ENCODE measurements at places on chromosomes 16 and 17. TPM values are rescaled to one million over a fixed set of nuclear protein-coding genes. Genes with fewer than 3 reads are reported as not detected.
A peak's percentile ranks its signal among the peaks of the same experiment; 100 is the strongest.

- no peaks in the 10 kb centered on the region for H3K4me1 ChIP-seq
- no peak for DNase-seq
- H3K4me3 ChIP-seq = no peak overlapping the region
- no peaks in the 10 kb centered on the region for H3K36me3 ChIP-seq
- no peaks in the 10 kb centered on the region for H3K27me3 ChIP-seq
Observed at GRCh38 chr16:5649762-5650743, 552.5 kb upstream of the EEF2KMT start.

- H3K27me3 ChIP-seq = no peaks in the 10 kb centered on the region
- H3K4me3 ChIP-seq = no peak overlapping the region
- H3K4me1 ChIP-seq = no peaks in the 10 kb centered on the region
- no peaks in the 10 kb centered on the region for H3K36me3 ChIP-seq
Observed at GRCh38 chr16:754656-755055, 5.9 kb upstream of the MSLN start.

DNA sequence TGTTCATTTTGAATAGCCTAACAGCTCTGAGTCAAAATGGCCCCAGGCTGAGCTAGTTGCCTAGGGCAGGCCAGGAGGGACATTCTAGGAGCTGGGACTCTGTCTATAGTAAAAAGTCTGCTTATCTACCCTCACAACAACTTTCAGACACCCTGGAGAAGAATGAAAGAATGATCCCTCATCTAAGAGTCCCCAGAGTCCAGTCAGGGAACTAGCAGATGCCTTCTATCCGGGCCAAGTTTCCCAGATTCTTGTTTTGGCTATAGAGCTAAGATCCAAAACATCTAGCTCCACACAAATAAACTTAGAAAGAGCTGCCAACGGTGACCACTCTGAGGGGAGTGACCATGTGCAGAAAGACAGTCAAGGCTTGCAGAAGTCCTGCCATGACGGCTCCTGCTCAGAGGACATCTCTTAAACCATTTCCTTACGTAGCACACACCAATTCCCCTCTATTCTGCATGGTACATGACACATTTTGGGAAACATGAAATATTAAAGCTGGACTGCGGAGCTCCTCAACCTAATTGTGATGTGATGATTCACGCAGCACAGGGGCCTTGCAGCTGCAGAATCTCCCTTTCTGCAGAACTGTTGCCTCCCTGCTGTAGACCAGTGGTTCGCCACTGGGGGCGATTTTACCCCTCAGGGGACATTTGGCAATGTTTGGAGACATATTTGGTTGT lies 24.2 kb downstream of the FAM20A start:
- H3K4me3 ChIP-seq = no peak overlapping the region
- DNase-seq = no peak
- peak overlapping the region; percentile 20 for H3K27ac ChIP-seq
- H3K36me3 ChIP-seq = no peaks in the 10 kb centered on the region

Gene LONP2
- total RNA-seq = 48.9 TPM

- no peak within 1 kb of the TSS for H3K27ac ChIP-seq
- no peak for DNase-seq
- no peaks in the 10 kb centered on the region for H3K27me3 ChIP-seq
- H3K4me3 ChIP-seq = no peak within 1 kb of the TSS
- no peaks in the 10 kb centered on the region for H3K4me1 ChIP-seq
- H3K36me3 ChIP-seq = no peaks in the 10 kb centered on the region
Observed at GRCh38 chr17:10657148-10657547, at the start of gene MYH3. Gene MYH3, minus strand, starts transcription at chr17:10657309. Its CDS starts 2,245 bp downstream, at chr17:10655064.

GRCh38 chr16:2473999-2474876 lies 689 bp upstream of the TBC1D24 start:
- no peaks in the 10 kb centered on the region for H3K36me3 ChIP-seq
- H3K27me3 ChIP-seq = peaks cover 6% of the 10 kb centered on the region
- H3K27ac ChIP-seq = peak overlapping the region; percentile 97
- no peaks in the 10 kb centered on the region for H3K4me1 ChIP-seq
- H3K4me3 ChIP-seq = peak overlapping the region; percentile 82

Gene CORO6
- total RNA-seq = 65.0 TPM

DNA sequence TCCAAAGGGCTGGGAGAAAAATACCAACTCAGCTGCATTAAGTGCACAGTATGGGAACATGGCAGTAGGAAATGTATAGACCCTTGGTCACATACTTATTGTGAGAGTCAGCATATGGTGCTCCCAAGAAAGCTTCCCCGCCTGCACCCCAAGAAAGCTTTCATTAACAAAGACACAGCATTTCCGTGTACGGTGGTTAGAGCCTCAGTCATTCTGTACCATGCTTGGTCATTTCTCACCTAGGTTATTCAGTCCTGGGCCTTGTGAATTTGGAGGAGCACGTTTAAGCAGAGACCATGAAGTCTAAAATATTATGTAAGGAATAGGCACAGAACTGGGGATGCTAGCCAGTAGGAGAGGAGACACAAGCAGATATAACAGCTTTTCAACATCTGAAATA lies 56.1 kb downstream of the ESRP2 start:
- no peak overlapping the region for H3K4me3 ChIP-seq
- no peaks in the 10 kb centered on the region for H3K27me3 ChIP-seq
- no peak overlapping the region for H3K27ac ChIP-seq
- H3K36me3 ChIP-seq = peaks cover 40% of the 10 kb centered on the region
- H3K4me1 ChIP-seq = no peaks in the 10 kb centered on the region

DNA sequence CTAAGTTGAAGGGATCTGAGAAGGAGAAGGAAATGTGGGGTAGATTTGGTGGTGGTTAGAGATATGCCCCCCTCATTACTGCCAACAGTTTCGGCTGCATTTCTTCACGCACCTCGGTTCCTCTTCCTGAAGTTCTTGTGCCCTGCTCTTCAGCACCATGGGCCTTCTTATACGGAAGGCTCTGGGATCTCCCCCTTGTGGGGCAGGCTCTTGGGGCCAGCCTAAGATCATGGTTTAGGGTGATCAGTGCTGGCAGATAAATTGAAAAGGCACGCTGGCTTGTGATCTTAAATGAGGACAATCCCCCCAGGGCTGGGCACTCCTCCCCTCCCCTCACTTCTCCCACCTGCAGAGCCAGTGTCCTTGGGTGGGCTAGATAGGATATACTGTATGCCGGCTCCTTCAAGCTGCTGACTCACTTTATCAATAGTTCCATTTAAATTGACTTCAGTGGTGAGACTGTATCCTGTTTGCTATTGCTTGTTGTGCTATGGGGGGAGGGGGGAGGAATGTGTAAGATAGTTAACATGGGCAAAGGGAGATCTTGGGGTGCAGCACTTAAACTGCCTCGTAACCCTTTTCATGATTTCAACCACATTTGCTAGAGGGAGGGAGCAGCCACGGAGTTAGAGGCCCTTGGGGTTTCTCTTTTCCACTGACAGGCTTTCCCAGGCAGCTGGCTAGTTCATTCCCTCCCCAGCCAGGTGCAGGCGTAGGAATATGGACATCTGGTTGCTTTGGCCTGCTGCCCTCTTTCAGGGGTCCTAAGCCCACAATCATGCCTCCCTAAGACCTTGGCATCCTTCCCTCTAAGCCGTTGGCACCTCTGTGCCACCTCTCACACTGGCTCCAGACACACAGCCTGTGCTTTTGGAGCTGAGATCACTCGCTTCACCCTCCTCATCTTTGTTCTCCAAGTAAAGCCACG lies 28.3 kb downstream of the STH start:
- no peaks in the 10 kb centered on the region for H3K27me3 ChIP-seq
- no peaks in the 10 kb centered on the region for H3K4me1 ChIP-seq
- no peak overlapping the region for H3K4me3 ChIP-seq

DNA sequence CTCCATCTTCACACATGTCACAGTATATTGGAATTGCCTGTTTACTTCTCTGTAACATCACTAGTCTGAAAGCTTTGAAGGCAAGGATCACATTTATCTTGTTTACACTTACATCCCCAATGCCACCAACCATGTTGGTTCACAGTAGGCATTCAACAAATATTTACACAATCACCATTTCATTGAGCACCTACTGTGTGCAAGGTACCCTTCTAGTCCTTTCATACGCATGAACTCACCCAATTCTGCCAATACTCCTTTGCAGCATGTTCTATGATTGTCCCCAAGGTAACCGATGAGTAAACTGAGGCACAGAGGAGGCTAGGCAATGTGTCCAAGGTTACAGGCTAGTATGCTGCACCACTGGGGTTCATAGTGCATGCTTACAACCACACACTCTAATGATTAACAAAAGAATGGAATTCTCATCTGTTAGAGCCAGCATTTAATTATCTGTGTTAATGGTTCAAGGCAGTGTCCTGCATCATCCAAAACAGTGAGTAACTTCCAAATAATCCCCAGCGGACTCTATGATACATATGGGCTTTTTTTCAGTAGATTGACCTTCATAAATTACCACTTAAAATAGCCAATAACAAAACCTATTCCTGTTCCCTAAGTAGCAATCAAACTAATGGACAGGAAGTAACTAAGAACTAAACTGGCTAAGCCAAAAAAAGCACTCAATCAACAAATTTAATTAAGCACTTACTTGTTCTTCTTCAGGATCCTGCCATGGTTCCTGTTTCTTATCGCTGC lies 364.5 kb upstream of the XYLT1 start:
- H3K27me3 ChIP-seq = no peaks in the 10 kb centered on the region
- no peak overlapping the region for H3K27ac ChIP-seq
- H3K4me1 ChIP-seq = no peaks in the 10 kb centered on the region
- H3K4me3 ChIP-seq = no peak overlapping the region
- no peaks in the 10 kb centered on the region for H3K36me3 ChIP-seq
- no peak for DNase-seq

- DNase-seq = peak; percentile 95
- H3K27ac ChIP-seq = peak overlapping the region; percentile 87
- peak overlapping the region; percentile 46 for H3K4me3 ChIP-seq
- peaks cover 62% of the 10 kb centered on the region for H3K4me1 ChIP-seq
- H3K36me3 ChIP-seq = peaks cover 43% of the 10 kb centered on the region
Observed at GRCh38 chr17:19384723-19385391, 2.1 kb downstream of the MFAP4 start.

Gene CSH1
- not detected for total RNA-seq

Gene ATAD5
- 0.70 TPM for total RNA-seq

Gene DHRS7C
- total RNA-seq = 79.3 TPM

Gene SP6
- total RNA-seq = not detected

Gene NPIPA8
- 10.2 TPM for total RNA-seq

- no peaks in the 10 kb centered on the region for H3K4me1 ChIP-seq
- H3K4me3 ChIP-seq = no peak overlapping the region
- no peaks in the 10 kb centered on the region for H3K27me3 ChIP-seq
- DNase-seq = no peak
Observed at GRCh38 chr16:57283959-57284208, 588 bp downstream of the PLLP start.
